ENCODE measurements at places on chromosomes 4 and X.

GRCh38 chrX:132009350-132009749 is 13.8 kb upstream of the STK26 start:
- DNase-seq = no peak

- DNase-seq = no peak
Observed at GRCh38 chr4:187193141-187193540, 469.5 kb upstream of the FAT1 start.

DNA sequence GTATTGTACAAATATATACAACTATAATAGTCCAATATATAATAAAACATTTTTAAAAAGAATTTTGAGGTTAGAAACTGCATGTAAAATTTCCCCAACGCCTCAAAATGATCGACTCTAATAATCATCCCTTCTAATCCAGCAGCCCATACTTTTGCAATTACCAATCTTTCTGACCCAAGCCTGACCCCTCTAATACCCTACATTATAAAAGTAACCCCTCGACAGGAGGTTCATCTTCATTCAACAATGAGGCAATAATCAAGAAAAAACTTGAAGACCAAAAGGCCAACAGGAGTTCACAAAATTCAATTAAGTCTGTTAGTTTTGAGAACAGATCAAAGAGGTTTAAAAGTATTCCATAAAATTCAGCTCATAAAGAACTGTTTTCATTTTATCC is 393.5 kb downstream of the GPM6A start:
- no peak for DNase-seq

DNA sequence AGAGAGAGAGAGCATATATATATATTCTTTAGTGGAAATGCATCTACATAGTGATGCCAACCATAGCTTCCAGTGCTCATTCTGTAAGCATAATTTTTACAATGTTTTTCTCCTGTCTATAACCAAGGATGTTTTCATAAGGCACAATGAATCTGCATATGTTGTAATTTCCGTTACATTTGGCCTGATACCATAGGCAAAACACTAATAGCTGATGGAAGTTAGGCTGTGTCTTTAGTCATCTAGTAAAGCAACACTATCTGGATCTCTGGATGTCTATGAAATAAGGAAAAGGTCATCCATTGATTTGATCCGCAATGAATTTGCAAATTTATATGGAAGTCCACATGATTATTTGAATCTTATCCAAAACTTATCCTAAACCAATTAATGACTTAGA is 8.1 kb downstream of the PCDH7 start:
- DNase-seq = no peak

- no peak for DNase-seq
Observed at GRCh38 chr4:74395633-74396032, 30.7 kb downstream of the EREG start.

GRCh38 chr4:158208963-158209640 is 1.2 kb upstream of the TMEM144 start:
- DNase-seq = no peak

GRCh38 chr4:142961866-142962265 is 115.8 kb upstream of the INPP4B start:
- peak; percentile 6 for DNase-seq

DNA sequence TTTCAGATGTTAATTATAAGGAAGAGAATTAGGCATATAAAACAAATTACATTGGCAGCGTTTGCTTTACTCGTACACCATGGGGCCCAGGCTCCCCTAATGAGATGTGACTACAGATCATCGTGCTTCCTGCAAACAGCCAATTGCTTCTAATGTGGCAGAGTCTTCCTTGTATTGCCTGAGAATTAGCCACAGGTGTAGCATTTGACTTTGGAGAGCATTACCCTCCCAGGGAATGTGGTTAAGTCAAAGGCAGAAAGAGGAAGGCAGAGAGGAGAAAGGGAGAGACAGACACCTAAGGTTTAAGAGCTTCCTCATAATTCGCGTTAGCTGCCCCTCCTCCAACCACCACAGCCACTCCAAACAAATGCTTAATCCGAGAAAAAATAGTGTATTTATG is 97.0 kb downstream of the MID1IP1 start:
- no peak for DNase-seq

DNA sequence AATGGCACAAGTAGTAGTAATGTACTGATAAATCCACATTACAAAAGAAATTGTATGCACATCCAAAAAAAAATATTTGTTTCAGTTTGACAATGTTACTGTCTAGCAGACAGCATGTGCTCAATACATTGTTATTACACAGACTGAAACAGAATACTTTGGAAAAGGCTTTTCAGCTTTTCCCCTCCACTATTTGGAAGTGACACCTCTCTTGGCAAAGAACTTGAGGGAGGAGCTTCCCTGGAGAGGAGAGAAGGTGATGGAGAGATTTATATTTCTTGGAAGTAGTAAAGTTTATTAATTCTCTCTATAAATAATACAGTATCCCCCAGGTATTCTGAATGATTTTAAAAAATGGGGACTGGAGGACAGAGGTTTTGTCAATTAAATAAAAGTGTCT is 131.8 kb downstream of the SCFD2 start:
- DNase-seq = no peak

DNA sequence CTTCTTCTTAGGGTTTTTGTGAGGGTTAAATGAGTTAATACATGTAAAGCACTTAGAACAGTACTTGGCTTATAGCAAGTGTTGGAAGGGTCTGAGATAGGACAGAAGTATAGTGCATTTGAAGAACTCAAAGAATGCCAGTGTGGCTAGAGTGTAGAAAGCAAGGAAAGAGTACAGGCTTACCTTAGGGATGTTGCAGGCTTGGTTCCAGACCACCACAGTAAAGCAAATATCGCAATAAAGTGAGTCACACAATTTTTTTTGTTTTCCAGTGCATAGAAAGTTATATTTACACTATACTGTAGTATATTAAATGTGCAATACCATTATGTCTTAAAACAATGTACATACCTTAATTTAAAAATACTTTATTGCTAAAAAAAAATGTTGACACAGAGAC is 41.3 kb downstream of the KIF4A start:
- peak; percentile 57 for DNase-seq

GRCh38 chrX:19030805-19031204 is 46.9 kb upstream of the PHKA2 start:
- no peak for DNase-seq

GRCh38 chr4:141501931-141502330 is 134.5 kb upstream of the IL15 start:
- DNase-seq = peak; percentile 54

DNA sequence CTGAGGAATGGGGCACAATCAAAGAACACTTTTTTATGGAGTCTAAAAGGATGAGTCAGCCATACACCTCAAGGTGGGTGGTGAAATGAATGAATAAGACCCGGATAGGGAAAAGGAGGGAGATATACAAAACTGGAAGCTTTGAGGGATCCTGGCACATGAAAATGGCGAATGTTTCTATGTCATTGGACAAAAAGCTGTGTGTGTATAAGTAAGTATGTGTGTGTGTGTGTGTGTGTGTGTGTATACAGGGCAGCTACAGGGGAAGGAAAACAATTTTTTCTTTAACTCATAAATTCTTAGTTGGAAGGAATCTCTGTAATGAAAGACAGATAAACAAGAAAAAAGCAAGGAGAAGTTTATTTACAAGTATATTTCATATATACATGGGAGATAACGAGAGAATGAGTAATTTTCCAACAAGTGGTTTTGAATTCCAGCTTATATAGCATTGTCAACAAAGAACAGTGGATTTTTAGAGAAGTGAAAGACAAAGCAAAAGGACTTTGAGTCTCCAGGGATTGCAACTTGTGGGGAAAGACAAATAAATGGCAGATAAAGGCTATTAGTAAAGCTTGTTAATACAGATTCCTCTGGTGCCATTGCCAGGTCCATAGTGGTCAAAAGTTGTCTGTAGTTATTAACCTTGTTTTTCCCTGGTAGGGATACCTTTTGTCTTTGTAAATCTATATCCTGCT is 99.7 kb downstream of the MMRN1 start:
- no peak for DNase-seq

- no peak for DNase-seq
Observed at GRCh38 chr4:189445613-189446012, 495.1 kb upstream of the FRG1 start.

GRCh38 chr4:182917182-182918043 is at the start of gene DCTD:
Gene DCTD, minus strand, starts transcription at chr4:182917386. Its CDS starts 1,818 bp downstream, at chr4:182915568.
- peak; percentile 75 for DNase-seq

DNA sequence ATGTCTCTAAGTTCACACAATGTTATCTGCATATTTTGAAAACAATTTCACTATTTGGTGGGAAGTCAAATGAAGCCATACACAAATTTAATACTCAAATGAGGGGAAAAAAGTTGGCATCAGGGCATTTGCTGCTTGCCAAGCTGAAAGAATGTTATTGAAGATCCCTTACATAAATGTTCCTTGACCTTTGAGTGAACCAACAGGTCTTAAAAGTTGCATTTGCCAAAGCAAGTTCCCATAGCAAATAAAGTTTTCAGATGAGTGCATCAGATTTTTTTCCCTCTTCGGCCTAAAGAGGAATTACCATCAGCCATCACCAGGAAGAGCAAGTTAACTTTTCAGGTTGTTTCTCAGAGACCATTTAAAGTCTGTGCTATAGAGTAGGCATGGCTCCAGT is 115.9 kb downstream of the COX18 start:
- no peak for DNase-seq

DNA sequence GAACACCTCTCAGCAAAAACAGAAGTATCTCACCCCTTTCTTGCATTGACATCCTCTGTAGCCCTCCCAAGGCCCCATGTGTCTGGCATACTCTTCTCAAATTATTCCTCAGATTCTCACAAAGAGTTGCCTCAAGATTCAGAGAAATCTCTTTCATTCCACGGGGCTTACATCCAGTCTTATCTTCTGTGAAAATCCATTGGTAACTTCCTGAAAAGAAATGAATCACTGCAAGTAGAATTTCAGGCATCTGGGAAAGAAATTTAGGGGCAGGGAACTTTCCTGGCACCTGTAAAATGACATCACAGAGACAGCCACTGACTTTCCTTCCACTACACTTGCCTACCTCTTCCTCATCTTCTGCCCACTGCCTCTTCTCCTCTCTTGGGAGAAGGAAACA is 182.5 kb upstream of the ARHGEF9 start:
- DNase-seq = peak; percentile 16

DNA sequence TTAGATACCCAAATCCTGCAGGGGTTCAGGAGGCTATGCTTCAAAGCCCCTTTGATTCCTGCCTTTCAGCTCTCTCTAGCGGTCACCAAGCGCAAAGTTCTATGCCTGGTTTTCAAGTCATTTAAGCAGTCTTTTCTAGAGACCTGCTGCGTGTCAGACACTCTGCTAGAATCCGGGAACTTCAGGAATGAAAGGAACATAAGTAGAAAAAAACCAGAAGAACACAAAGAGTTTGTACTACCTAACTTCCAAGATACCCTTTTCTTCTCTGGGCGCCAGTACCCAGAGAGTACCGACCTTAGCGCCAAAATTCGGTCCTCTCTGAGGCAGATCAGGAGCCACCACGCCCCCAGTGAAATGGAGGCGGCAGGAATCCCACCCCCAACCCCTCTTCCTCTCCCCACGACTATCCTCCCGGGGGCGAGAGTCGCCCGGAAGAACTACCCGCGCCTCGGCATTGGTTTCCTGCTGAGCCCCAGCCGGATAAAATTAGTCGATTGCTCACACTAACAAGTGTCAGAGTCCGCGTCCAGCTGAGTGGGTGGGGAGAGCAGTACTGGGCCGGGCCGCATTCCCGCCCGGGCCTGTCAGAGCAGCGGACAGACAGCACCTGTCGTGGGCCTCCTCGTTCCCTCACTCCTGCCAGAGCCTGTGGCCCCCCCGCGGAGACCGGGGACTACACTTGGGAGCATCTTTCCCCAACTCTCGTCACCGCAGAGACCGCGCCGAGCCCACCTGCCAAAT is 78.8 kb downstream of the RLIM start:
- peak; percentile 70 for DNase-seq
